HT1080 (cell line): ENCODE measurements at places on chromosomes 1 and 21. TPM values are rescaled to one million over a fixed set of nuclear protein-coding genes. Genes with fewer than 3 reads are reported as not detected.

The S100A9 gene
- total RNA-seq, result not detected in 2 replicates

GRCh38 chr1:178342745-178343144, 154.0 kb downstream of the CLEC20A start:
- no peak for DNase-seq

The C1orf141 gene
- total RNA-seq, result not detected in 2 replicates

The OR10Z1 gene
- total RNA-seq, result not detected in 2 replicates

The PADI3 gene
- total RNA-seq, result 0.39 and 0.57 TPM in 2 replicates

The LMX1A gene
- total RNA-seq, result not detected in 2 replicates

- no peak for DNase-seq
Measured at GRCh38 chr1:59509341-59509875, 212.5 kb downstream of the FGGY start.

DNA sequence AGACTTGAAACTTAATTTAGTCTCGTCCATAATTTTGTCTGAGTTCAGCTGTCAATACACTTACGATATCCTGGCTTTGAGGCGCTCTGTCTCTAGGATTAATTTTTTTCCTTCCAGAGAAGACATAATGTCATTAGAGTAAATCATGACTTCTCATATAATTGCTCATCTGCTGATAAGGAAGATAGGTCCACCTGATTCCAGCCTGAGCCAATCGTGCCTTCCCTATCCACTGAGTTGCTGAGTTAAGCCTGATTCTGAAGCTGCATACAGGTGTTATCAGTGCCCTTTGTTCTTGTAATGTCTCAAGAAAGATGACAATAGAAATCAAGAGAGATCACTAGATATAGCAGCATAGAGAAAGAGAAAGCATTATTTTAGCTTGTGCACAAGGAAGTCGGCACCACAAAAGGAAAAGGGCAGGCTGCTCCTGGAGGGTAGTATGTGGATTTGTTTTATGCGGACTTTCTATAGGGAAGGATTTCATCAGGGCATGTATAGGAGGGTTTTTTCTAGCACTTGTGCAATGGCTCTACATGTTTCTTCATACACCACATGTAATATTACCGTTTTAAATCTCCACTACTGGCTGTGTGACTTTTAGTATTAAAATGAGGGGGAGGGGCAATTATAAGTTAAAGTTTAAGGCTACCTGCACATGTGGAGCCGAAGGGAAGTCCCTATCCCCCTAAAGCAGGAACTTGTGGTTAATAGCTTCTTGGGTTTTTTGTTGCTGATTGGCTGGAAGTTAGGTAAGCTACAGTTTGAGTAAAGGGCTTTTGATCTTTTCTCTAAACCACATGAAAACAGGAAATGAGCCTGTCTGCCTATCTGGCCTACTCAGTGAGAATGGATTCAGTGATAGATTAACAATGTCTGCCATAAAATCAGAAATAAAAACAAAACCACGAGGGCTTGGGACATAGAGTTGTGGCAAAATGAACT, 133.4 kb downstream of the PLPPR5 start:
- peak; percentile 68 for DNase-seq

The S100A7 gene
- not detected in 2 replicates for total RNA-seq

DNA sequence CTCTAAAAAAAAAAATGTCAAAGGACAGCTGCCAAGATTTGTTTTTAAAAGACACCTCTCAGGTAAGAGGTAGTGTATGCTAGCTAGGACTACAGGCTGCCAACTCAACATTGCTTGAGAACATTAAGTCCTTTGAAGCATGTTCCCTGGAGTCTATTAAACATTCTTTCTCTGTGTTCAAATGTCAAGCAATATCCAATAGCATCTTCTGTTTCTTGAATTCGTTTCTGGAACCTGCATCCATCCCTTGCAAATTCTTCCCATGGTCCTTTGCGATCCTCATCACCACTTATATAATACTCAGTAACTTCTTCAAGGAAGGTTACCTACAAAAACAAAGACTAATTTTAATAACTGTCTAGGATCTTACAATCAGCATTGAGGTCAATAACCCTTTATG, 5.6 kb downstream of the PPP1R15B start:
- no peak for DNase-seq

- peak; percentile 56 for DNase-seq
Measured at GRCh38 chr1:78649628-78650027, at the start of gene IFI44. IFI44 (plus strand) TSS chr1:78649831; CDS start chr1:78650196, 365 bp downstream.

GRCh38 chr1:208256556-208256955, 12.4 kb upstream of the PLXNA2 start:
- DNase-seq, result no peak

The PLK3 gene
- 26.7 and 28.3 TPM in 2 replicates for total RNA-seq

GRCh38 chr1:180905927-180906326, 6.8 kb upstream of the KIAA1614 start:
- no peak for DNase-seq

The VASH2 gene
- total RNA-seq, result 0.42 and 0.43 TPM in 2 replicates

GRCh38 chr1:147924813-147925212, 3.4 kb upstream of the GPR89B start:
- peak; percentile 4 for DNase-seq

DNA sequence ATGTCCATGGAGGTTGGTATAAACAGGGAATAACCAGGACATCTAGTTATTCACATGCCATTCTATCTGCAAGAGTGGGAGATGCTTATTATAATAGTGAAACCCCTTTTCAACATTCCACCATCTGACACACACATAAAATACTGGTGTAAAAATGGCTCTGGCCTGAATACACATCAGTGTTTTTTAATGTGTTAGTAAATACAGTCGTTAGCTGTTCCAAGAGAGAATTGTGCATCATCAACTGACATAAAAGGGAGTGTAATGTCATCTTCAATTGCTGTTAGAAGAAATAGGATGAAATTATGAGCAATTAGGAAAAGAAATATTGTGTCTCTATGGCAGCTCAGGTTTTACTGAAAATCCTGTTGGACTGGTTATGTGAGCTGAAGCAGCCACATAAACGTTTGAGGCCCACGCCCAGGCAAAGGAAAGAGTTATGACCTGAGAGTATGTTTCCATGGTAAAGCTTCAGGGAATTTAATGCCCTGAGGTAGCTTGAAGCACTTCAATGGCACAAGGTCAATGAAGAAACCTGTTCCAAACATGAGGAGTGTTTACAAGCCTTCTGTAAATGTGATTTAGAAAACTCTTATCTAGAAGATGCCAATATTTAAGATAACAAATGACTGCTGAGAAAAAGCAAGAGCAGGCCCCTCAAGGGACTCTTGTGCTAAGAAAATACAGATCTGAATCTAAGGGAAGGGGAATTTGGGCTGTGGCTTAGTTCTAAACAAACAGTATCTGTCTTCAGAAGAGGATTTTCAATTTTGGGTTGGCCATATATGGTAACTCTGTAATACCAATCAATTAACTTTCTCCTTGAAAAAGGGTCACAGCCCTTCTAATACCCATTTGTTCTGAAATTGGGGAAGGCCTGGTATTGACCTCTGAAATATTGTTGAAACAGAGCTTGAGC, 384.3 kb downstream of the SEC16B start:
- DNase-seq, result no peak

- peak; percentile 44 for DNase-seq
Measured at GRCh38 chr1:24849672-24850295, 80.3 kb downstream of the RUNX3 start.

GRCh38 chr1:206798384-206798996, 26.2 kb upstream of the IL10 start:
- no peak for DNase-seq

The LDLRAD1 gene
- not detected in 2 replicates for total RNA-seq

DNA sequence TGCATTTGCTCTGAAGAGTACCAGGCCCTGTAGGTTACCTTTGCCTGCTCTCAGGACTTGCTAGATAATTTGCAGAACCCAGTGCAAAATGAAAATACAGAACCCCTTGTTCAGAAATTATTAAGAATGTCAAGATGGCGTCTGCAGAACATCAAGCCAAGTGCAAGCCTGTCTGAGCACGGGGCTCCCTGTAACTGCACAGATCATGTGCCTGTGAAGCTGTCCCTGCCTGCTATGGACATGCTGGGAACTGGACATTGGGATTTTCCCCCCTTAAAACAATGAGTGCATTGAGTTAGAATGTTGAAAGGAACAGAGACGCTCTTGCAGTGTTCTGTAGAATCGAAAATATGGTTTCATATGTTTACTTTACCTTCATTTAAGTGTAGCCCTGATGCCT, 2.9 kb downstream of the CLDN14 start:
- no peak for DNase-seq

GRCh38 chr1:22903113-22903512, 69.6 kb downstream of the LACTBL1 start:
- DNase-seq, result peak; percentile 84

DNA sequence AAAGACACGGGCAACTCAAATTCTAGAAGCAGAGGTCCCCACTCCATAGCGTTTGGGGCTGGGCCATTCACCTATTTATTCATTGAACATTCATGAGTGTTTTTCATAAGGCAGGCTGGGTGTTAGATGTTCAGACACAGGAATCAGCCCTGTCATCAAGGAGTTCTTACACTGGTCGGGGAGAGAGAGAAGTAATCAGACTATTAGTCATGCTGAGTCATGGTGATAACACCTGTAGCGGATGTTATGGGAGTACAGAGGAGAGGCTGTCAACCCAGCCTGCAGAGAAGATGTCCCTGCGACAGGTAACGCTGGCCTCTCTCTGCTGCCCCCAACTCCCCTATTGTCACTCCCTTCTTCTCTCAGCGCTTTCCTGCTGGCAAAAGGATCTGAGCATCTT, 17.2 kb downstream of the LY9 start:
- peak; percentile 80 for DNase-seq

The PRR9 gene
- total RNA-seq, result 1.3 and 2.0 TPM in 2 replicates

GRCh38 chr1:227242811-227243682, 75.2 kb downstream of the CDC42BPA start:
- DNase-seq, result no peak

GRCh38 chr1:189606795-189607476, 870.7 kb downstream of the BRINP3 start:
- DNase-seq, result peak; percentile 71

DNA sequence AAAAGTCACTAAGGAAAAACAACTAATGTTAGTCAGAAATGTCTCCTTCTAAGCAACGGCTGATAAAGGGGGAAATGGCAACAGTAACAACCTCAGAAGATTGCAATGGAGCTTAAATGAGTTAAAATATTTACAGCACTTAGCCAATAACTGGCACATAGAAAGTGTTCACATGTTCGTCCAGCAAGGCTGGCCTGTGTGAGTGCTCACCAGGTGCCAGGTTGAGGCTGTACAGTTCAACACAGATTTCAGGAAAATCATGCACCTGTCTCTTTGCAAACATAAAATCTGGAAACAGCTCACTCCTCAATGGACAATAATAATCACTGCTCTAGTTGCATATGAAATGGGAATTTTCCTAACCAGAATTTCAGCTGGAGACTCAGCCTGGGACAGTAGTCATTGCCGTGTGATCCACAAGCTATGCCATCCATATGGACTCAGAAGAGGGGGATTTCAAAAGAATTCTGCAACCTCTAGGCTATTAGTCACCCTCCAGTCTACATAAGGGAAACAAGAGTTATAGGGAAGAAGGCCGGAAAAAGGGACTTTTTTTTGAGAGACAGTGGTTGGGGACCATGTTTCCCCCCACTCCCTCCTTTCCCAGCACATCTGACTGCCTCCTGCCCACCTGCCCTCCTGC, 68.6 kb downstream of the SYDE2 start:
- no peak for DNase-seq

DNA sequence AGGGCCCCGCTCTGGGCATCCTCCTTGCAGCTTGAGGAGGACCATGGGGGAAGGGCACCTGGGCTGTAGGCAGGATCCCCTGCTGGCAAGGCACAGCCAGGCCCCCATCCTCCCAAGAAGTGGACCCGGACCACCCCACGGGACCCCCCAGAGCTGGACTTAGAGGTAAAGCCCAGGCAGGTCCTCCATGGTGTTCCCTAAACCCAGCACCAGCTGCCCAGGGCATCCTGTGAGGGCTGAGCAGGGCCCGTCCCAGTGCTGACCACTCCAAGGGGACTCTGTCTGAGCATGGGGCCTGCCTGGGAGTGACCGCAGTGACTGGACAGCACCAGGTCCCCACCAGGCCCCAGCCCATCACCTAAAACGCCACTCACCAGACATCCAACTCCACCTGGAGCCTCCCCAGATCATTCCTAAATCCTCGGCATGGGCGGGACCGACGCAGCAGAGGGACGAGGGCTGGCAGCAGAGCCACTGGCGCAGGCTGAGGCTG, 21.3 kb downstream of the COL6A2 start:
- DNase-seq, result no peak

DNA sequence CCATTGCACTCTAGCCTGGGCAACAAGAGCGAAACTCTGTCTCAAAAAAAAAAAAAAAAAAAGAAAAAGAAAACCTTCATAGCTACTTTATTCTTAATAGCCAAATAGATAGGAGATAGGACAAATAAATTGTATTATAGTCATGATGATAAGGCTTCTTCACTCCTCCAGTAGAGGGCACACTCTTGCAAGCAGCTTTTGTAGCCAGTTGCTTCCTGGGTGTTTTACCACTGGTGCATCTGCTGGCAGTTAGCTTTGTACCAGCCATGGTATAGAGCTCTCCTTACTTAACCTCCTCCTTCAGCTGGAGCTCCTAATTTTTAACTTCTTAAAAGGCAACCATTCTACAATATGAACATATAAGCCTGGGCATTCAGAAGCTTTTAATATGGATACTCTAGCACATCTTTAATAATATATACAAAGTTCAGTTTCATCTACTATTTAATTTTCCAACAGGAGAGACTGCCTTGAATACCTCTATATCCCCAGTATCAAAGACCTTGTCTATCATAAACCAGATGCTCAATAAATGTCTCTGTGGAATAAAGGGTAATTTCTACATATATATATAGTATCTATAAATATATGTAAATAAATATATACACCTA, 35.8 kb downstream of the EVI5 start:
- peak; percentile 32 for DNase-seq

DNA sequence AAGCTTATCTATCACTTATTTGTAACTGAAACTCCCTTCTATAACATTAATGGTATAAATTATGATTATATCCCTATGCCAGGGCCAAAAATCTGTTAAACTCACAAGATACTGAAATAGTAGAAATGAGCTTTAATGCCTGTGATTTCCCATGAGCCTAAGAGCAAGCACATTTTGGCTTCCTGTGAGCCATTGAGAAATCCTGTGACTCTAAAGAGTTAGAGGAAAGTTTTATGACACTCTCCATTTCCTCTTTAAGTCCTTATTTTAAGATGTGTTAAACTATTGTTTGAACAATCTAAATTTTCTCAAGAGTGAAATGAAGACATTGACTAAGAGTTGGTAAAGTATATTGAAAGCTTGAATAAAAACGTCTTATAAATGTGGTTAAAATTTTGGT, 45.6 kb downstream of the SUCO start:
- no peak for DNase-seq

DNA sequence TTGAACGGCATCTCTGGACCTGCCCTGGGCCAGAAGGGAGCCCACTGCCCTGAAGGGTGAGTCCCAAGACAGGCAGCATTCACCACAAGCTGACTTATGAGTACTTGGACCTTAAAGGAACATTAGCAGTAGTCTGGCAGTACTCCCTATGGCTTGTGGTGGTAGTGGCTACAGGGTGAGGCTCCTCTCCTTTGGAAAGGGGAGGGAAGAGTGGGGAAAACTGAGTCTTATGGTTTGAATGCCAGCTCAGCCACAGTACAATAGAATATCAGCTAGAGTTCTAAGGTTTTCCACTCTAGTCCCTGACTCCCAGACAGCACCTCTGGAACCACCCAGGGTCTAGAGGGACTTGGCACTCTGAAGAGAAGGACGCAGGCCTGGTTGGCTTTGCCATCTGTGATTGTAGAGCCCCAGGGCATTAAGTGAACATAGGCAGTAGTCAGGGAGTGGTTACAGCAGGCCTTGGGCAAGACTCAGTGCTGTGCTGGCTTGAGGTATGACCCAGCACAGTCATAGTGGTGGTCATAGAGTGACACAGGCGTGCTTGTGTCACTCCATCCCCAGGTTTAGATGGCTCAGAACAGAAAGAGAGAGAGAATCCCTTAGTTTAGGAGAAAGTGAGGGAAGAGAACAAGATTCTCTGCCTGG, 31.0 kb downstream of the CD53 start:
- no peak for DNase-seq
